ENCODE measurements at places on chromosomes 5 and 9.
A peak's percentile ranks its signal among the peaks of the same experiment; 100 is the strongest.

DNA sequence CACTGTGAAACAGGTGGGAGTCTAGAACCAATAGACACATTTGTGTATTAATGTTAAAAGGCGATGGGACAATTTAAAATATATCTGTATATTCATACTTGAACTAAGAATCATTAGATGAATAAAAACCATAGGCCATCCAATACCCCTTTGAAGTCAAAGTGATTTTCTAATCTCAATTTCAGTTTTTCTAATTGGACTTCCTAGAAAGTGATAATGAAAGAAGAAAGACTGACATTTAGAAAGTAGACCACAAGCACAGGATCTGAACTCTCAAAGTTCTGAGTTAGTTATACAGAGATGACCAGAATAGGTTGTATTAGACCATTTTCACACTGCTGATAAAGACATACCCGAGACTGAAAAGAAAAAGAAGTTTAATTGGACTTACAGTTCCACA lies 412.8 kb upstream of the PIK3R1 start:
- no peak for DNase-seq

- no peak for DNase-seq
Measured at GRCh38 chr5:6598351-6598900, 34.4 kb downstream of the NSUN2 start.

GRCh38 chr5:139364466-139364865 lies 18.6 kb downstream of the SLC23A1 start:
- DNase-seq = no peak

GRCh38 chr9:115132648-115133047 lies 14.7 kb upstream of the TNC start:
- DNase-seq = no peak

GRCh38 chr9:87765521-87765920 lies 39.6 kb downstream of the CTSL start:
- DNase-seq = no peak

DNA sequence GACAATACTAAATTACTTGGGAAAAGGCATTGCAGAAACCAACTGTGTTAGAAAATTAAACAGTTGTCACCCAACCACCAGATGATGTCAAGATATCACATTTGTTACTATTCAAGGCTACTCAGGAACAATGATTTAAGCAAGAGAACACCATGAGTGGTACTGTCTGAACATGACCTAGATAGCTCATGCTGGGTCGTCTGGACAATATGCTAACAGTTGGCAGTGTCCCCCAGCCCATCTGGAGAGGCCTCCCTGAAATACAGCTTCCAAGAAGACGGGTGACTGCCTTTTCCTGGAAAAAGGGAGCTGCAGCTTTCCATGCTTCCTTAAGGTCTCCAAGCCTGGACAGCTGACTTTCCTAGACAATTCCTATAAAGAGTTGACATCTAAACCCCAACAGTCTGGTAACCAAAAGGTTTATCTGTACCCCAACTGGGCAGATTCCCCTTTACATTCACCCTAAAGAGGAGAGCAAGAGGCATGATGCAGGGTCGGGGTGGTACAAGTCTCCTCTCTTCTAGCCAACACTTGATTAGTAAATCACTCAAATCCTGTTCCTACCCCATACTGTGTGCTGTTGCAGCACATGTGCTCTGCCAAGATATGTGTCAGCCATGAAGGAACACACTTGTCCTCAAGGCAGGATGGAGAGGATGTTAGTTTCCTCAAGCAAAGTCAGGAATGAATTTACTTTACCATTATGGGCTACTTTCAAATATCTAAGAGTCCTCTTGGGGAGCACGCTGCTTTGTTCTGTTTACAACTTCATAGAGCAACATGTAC lies 433.0 kb downstream of the PDE4D start:
- DNase-seq = no peak

DNA sequence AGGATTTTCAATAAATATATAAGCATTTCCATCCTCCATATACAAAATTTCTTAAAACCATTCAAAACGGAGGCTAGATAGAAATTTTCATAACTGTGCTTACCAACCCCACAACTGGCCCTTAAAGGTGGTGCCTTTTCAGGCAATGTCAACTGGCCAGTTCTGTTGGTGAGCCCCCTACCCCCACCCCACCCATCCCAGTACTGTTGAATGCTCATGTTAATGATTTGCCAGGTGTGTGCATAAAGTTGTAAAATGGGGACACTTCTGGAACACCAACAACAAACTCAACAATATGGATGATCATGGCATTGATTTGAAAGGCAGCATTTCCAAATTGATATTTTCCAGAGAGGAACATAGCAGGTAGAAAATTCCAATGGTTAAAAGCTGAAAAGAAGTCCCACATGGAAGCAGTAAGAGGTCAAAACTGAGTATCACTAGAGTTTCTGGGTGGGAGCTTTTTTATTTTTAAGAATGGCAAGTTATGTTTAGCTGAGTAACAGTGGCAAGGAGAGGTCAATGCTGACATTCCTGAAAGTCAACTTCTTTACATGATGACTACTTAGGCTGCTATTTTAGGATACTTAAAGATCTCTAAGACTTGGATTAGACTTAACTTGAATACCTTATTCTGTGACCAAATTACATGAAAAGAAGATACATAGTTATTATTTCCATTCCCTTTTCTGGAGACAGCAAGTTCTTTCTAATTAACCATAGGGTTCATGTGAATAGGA lies 2.7 kb downstream of the LEAP2 start:
- DNase-seq = no peak

DNA sequence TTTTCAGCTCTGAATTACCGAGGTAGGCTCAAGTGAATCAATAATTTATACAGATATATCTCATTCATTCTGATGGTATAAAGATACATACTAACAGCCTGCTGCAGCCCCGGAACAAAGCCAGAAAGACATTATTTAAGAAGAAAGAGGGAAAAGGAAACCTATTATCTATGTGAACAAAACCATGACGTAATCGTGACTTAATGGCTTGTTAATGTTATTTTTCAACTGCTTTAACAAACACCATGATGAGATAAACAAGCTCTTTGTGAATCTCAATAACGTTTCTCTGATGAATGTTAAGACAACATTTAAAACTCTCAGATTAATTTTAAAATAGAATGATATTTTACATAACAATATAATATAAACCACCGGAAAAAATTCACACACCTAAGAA lies 237.1 kb downstream of the SLF1 start:
- DNase-seq = no peak

- no peak for DNase-seq
Measured at GRCh38 chr5:31047007-31047406, 146.5 kb upstream of the CDH6 start.

DNA sequence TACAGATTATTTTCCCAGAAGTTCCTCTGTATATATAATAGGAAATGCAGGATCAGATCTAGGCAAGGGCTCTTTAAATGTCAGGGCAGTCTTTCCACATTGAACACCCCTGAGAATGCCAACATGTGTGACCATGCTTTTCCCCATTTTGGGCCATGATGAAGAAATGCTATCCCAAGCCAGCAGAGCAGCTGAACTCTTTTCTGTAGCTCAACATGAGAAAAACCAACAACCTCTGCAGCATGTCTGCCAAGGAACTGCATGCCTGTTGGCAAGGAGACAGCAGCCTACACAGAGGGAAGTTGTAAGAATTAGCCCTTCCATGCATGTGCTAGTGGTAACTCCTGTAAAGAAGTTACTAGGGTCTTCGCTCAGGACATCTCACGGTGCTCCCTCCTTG lies 9.5 kb upstream of the IFNK start:
- no peak for DNase-seq

DNA sequence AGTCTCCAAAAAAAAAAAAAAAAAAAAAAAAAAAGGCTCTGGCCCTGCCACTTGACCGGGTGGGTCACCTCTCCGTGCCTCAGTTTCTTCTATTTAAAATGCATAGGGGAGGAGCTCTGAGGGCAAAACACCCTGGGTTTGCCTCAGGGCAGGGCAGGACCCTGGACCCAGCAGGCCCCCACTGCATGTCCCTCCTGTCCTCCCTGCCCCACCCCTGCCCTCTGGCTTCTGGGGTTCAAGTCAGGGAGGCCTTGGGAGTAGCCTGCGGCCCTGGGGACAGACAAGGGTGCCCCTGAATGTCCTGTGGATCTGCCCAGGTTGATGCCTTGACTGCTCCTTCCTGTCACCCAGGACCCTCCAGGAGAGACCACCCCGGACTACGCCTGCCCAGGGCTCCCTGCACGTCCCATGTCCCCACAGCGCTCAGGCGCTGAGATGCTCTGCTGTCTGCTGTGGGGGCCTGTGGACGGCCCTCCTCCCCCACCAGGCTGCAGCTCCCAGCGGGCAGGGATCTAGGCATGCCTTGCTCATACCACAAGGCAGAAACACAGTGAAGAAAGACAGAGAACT lies 35.4 kb downstream of the ADAMTS2 start:
- no peak for DNase-seq

DNA sequence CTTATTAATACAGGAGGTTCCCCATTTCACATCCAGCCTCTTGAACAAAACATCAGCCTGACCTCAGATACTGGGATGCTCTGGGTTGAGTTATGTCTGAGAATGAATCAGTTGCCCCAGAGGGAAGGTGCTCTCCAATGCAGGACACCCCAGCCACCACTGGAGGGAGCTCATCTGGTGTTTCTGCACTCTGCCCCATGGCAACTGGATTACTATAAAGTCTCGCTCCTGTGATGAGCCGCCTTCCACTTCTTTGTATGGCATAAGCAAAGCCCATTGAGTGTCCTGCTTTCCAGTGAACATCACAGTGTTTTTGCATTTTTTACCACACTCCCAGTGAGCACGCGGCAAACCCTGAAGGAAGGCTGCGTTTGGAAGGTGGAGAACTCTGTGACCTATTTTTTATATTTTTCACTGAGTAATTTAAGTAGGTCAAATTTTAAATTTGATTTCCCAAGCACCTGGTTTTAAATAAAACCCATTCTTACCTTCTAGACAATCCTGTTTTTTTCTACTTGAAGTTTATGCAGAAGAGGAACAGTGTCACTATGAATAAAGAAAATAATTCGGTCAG lies 176.9 kb upstream of the WWC1 start:
- DNase-seq = peak; percentile 72
